Right renal pelvis (tissue), 4 donors: ENCODE measurements at places on chromosomes 11 and 22. TPM values are rescaled to one million over a fixed set of nuclear protein-coding genes. Genes with fewer than 3 reads are reported as not detected.

MUC2 gene
- 0.04 TPM for polyA plus RNA-seq

WNT7B gene
- 7.7 TPM for polyA plus RNA-seq

TECTA gene
- 2.0 TPM for polyA plus RNA-seq

RFPL2 gene
- polyA plus RNA-seq: 0.60 TPM

- no peak for DNase-seq
Measured at GRCh38 chr11:77135069-77135468, 7.0 kb downstream of the MYO7A start.

- DNase-seq: no peak
Measured at GRCh38 chr11:115670538-115671205, 166.5 kb upstream of the CADM1 start.

DNA sequence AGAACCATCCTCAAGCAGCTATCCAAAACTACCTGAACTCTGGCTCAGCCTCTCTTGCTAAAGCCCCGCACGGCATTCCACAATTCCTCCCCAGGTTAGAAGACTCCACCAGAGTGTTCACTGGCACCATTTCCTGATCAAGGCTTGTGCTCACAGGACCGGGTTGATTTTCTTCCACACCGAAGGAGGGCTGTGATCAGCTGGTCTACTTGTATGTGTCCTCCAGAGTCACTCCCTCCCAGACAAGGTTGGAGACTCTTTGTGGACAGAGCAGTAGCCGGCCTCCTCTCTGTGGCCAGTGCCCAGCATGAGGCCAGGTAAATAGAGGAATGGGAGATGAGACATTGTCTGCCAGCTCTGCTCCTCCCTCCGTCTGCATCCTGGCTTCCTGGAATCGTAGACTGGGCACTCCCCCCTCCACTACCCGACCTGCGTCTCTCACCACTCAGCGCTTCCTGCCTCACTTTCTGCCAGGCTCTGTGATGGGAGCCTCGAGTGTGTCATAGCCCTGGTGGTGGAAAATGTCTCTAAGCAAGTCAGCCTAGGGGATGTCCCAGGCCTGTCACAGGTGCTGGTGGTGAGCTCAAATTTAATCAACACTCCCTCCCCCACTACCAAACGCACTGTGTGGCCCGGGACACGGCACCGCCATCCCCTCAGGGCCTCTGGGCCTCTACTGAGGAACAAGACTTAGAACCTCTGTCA, 12.5 kb upstream of the TMPRSS6 start:
- no peak for DNase-seq

DNA sequence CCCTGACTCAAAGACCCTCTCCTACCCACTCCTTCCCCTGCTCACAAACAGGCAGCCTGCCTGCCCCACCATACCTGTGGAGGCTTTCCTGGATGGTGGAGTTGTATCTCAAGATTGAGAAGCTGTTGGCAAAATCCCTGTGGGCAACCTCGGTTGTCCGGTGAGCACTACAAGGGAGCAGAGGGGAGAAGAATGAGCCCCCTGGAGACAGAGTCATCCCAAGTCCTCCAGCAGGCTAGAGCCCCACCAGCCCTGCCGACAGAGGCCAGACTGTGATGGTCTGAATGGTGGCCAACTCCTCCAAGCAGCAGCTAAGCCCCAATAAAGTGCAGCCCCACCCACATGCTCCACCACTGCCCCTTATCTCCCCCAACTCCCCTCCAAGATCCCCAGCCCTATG, 17.5 kb downstream of the TMPRSS13 start:
- DNase-seq: no peak

DNA sequence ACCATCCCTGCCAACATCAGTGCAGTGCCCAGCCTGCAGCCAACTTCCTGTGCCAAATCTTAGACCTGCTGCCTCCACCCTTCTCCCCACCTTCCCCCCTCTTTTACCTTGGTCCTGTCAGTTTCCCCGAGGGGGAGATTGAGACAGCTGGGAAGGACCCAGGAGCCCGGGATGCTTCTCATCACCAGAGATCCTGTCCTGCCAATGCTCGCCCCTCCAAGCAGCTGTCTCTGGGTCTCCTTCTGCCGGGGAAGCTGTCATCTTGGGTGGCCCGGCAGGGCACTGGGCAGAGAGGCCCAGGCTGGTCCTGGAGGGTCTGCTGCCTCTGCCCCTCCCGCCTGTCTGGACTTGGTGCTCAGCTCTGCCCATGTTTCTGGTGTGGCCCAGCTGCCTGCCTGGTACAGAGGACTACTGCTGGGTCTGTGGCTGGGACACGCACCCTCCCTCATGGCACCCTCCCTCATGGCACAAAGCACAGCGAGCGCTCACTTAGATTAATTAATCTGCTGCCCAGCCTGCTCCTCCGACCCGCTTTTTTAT, 60.4 kb upstream of the THY1 start:
- no peak for DNase-seq

DNA sequence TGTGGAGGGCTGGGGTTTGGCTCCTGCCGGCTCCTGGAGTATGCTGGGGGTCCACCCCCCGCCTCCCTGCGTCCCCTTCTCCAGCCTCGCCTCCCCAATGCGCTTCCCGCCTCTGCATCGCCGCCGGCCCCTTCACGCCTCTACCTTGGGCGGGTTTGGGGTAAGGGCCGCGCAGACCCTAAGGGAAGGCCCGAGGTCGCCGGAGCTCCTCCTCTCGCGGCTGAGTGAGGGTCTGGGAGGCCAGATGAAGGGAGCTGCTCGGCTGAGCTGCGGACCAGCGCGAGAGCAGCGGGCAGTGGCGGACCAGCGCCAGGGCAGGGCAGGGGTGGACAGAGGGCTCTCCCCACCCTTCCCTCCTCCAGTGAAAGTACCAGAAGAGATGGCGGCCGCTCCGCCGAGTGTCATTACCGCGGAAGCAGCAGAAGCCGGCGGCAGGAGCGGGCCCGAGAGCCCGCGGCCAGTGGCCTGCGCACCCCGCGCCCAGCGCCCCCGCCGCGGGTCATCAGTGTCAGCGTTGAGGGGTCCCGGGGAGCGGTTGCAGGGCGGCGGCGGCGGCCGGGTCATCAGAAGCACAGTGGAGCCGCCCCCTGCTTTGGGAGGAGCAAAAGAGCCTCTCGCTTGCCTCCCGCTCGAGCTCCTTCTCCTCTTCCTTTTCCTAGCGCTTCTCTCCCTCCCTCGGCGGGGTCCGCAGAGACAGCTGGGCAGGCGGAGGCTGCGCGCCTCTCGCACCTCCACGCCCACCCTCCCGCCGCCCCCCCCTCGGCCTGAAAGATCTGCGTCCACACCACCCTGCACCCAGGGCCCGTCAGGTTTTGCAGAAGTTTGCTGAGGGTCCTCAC, 255.6 kb upstream of the CADM1 start:
- DNase-seq: peak; percentile 29

DNA sequence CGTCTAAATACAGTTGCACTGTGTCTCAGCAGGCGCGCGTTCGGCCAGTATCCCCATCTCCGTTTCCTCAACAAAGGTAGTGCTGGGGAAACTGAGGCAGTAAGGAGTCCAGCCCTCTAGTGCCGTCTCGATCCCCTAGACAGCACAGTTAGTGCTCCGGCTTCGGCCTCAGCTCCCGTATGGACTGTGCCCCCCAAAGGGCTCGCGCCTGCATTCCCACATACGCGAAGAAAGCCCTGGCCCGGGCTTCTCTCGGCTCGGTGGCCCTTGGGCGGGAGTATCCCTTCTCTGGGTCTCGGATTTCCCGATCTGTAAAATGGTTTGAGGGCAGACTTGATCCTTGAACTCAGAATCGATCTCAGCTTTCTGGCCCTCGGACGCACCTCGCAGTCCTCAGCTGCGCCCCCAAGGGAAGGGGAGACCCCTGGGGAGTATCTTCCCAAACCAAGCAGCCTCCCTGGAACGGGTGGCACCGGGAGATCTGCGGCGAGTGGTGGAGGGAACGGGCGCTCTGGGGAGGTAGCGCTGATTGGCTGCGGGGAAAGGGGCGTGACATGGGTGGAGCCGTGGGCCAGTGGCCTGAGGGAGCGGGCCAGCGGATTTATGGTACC, 759 bp upstream of the PEX16 start:
- DNase-seq: no peak
